ENCODE measurements at places on chromosomes 16 and 17.

DNA sequence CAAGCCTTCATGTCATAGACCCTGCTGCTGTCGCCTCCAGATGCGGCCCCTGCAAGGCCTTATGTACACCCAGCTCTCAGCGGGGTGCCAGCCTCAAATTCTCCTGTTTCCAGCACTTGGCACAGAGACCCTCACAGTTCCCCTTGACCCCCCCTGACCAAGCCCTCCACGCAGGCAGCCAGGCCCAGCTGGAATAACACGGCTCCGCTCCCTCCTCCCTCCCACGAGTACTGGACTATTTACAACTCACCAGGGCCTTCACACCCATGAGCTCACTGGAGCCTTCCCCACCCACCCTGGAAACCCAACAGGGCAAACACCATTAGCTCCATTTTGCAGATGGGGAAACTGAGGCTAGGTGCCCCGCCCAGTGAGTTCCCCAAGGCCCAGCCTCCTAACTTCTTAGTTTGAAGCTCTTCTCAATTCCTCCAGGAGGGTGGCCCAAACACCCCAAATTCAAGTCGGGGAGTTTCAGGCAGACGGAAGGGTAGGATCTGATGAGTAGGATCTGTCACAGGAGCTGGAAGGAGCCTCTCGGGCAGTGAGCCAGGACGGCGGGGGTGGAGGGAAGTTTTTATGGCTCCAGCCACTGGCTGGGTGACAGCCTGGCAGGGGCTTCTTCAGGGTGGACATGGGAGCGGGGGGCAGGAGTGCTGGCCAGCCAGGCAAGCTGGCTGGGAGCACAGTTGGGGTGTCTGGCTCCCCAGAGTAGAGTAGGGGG, 17.5 kb upstream of the DLX4 start:
- DNase-seq = no peak

DNA sequence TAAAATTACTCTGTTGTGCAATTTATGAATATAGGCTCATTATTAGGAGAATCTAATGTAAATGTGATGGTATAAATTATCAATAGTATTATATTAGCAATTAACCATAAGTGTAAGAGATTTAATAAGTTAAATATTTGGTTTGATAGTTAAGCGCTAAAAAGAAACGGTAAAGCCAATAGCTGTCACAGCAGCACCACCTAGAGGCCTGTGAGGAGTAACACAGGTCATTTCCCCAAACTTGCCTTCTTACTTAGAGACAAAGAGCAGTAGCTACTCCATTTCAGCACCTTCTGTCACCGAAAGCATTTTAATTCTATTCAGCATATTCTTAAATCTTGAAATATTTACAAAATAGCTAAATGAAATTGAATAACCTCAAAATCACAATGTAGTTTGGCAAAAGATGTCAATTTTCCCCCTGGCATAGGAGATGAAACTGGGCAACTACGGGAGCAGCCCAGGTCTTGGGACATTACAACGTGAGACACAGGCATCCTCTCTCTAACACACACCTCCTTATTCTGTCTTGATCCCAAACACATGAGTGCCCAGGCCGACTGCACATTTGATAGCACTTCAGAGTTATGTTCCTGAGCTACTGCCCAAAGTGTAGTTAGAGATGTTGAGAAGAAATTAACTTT, 14.3 kb upstream of the DYNLRB2 start:
- peak; percentile 49 for DNase-seq

DNA sequence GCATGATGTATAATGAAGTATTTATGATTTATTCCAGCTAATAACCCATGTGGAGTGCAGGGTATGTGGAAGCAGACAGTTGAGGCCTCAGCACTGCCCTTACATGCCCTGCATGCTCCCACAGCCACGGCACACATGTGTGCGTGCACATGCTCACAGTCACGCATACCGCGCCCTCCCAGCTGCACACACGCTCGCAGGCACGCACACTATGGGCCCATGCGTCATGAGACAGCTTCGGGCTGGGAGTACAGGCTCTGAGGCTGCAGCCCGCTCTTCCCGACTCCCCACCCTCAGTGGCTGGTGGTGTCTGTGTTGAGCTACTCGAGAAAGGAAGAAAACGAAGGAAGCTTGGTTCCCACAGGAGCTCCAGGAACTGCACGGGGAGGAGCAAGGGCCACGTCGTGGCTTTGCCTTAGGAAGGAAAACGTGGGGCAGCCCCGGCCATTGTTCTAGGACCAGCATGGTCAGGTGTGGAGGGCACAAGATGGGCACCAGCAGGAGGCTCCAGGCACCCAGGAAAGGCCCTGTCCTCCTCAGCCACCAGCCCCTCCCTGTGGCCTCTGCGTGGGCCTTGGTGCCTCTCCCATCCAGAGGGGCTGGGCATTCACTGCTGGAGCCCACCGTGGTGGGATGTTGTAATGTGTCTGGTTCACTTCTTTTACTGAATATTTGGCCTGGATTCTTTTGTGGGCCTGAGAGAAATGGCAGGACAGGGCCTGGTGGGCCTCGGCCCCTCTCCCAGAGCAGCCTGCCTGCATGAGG, 27.5 kb upstream of the CDH15 start:
- no peak for DNase-seq

GRCh38 chr16:56305956-56306565, 114.8 kb downstream of the GNAO1 start:
- no peak for DNase-seq

GRCh38 chr16:67164599-67165061, at the start of gene HSF4:
HSF4 (plus strand) TSS chr16:67164745; CDS start chr16:67164812, 67 bp downstream.
- no peak for DNase-seq

DNA sequence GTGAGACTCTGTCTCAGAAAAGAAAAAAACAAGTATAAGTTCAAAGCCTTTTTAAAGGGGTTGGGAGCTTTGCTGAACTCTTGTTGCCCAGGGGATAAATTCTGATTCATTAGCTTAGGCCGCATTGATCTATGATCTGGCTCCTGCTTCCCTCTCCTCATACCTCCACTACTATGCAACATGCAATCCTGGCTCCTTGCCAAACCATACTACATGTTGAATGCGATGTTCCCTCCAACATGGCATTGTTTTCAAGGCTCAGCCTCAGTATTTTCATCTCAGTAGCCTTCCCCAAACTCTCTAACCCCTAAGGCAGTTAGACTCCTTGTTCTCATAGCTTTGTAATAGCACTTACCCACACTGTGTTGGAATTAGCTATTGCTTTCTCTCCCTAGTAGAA, 6.2 kb downstream of the REXO5 start:
- no peak for DNase-seq

Data from HAP-1 (cell line).